IgD-negative memory B cell (primary cell): ENCODE measurements at places on chromosomes 12 and 14. TPM values are rescaled to one million over a fixed set of nuclear protein-coding genes. Genes with fewer than 3 reads are reported as not detected.

Gene FAM90A1
- not detected for polyA plus RNA-seq

Gene CLEC2A
- not detected for polyA plus RNA-seq

Gene CLEC7A
- 1.9 TPM for polyA plus RNA-seq

Gene MFAP5
- polyA plus RNA-seq = not detected

Gene NINJ2
- polyA plus RNA-seq = 15.8 TPM

Gene MNAT1
- polyA plus RNA-seq = 18.0 TPM

Gene SLC2A14
- polyA plus RNA-seq = not detected

Gene DDX24
- polyA plus RNA-seq = 207 TPM

Gene CCDC175
- not detected for polyA plus RNA-seq
